Activated CD4-positive, alpha-beta T cell treated with anti-CD3 and anti-CD28 coated beads, Interleukin-2, amount 10 ng/mL, durations not matched to agents 24 days and 14 days (primary cell): ENCODE measurements at places on chromosomes 13 and 19. TPM values are rescaled to one million over a fixed set of nuclear protein-coding genes. Genes with fewer than 3 reads are reported as not detected.

DNA sequence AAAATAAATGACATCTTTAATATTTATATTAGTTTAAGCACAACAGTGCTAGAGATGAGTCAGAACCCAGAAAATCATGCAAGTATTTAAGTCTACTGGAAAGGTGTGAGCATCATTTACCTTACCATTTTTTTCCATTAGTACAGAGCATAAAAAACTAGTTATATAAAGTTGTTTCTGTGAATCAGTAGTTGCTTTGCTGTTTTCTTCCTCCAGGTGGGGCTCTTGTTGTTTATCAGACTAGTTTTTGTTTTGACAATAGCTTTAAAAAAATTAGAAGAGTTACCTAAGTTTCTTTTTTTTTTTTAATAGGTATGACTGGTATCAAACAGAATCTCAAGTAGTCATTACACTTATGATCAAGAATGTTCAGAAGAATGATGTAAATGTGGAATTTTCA lies 12.7 kb downstream of the SUGT1 start:
- DNase-seq: no peak
- no peaks in the 10 kb centered on the region for H3K27me3 ChIP-seq
- H3K27ac ChIP-seq: no peak overlapping the region
- no peaks in the 10 kb centered on the region for H3K4me1 ChIP-seq

The ZNF14 gene
- total RNA-seq: 4.7 and 4.8 TPM in 2 replicates

GRCh38 chr13:99686944-99687411 lies 185.7 kb downstream of the TM9SF2 start:
- no peaks in the 10 kb centered on the region for H3K4me1 ChIP-seq
- H3K27me3 ChIP-seq: peaks cover 9% of the 10 kb centered on the region
- no peak overlapping the region for H3K4me3 ChIP-seq
- H3K27ac ChIP-seq: no peak overlapping the region
- DNase-seq: no peak

The VSTM1 gene
- total RNA-seq: not detected in 2 replicates

- H3K36me3 ChIP-seq: no peaks in the 10 kb centered on the region
- no peaks in the 10 kb centered on the region for H3K27me3 ChIP-seq
- no peak for DNase-seq
- H3K4me1 ChIP-seq: no peaks in the 10 kb centered on the region
- no peak overlapping the region for H3K4me3 ChIP-seq
Observed at GRCh38 chr19:48370955-48371354, 6.8 kb downstream of the SYNGR4 start.

GRCh38 chr13:97329331-97329730 lies 104.6 kb upstream of the RAP2A start:
- no peaks in the 10 kb centered on the region for H3K27me3 ChIP-seq
- DNase-seq: no peak
- no peak overlapping the region for H3K4me3 ChIP-seq

The ARGLU1 gene
- 86.6 and 96.8 TPM in 2 replicates for total RNA-seq

DNA sequence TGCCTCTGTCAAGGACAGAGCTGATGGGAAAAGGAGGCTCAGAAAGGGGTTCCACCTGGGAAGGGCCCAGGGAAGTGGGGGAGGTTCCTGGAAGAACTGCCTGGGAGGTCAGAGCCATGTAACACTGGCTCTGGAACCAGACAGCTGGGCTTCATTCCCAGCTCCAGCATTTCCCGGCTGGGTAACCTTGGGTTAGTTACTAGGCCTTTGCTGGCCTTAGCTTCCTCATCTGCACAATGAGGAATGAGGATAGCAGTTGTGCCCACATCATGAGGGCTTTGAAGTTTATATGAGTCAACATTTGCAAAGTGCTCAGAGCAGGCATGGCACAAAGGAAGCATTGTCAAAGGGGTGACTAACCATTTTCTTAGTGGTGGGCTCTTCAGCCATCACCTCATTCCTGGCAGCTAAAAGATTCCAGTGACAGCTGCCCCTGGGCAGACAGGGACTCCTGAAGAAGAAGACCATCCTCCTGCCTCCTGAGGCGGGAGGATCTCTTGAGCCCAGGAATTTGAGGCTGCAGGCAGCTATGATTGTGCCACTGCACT lies 1.7 kb upstream of the DNAJB1 start:
- peak; percentile 66 for DNase-seq
- peak overlapping the region; percentile 91 for H3K27ac ChIP-seq
- H3K4me1 ChIP-seq: peaks cover 57% of the 10 kb centered on the region
- H3K27me3 ChIP-seq: no peaks in the 10 kb centered on the region

- H3K4me3 ChIP-seq: no peak overlapping the region
- peak; percentile 0 for DNase-seq
- H3K27me3 ChIP-seq: peaks cover 5% of the 10 kb centered on the region
- no peak overlapping the region for H3K27ac ChIP-seq
Observed at GRCh38 chr13:78024996-78025395, 106.4 kb upstream of the EDNRB start.

GRCh38 chr13:93794197-93794885 lies 567.7 kb downstream of the GPC6 start:
- H3K27me3 ChIP-seq: peaks cover 14% of the 10 kb centered on the region
- H3K4me3 ChIP-seq: no peak overlapping the region
- DNase-seq: peak; percentile 63
- no peaks in the 10 kb centered on the region for H3K36me3 ChIP-seq
- peaks cover 8% of the 10 kb centered on the region for H3K4me1 ChIP-seq

- no peaks in the 10 kb centered on the region for H3K36me3 ChIP-seq
- H3K27me3 ChIP-seq: no peaks in the 10 kb centered on the region
- no peak within 1 kb of the TSS for H3K27ac ChIP-seq
- no peaks in the 10 kb centered on the region for H3K4me1 ChIP-seq
- DNase-seq: no peak
- no peak within 1 kb of the TSS for H3K4me3 ChIP-seq
Observed at GRCh38 chr19:2867025-2867991, at the start of gene ZNF556. Gene ZNF556, plus strand, starts transcription at chr19:2867335. Its CDS starts 87 bp downstream, at chr19:2867422.

DNA sequence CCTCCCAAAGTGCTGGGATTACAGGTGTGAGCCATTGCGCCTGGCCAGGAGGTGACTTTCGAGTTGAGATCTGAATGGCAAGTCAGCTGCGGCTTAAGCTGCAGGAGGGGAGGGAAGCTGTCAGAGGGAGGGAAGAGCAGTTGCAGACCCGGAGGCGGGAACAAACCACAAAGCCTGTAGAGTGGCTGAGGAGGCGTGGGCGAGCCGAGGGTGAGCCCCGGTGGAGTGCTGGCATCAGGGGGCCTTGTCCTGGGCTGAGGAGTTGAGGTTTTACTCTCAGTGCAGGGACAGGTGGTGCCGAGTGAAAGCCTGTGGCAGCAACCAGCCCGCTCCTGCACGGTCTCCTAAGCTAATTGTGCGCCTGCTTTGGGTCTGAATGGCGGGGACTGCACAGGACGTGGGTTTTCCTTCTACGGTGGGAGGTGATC lies 24.2 kb downstream of the PPP1R37 start:
- H3K27ac ChIP-seq: peak overlapping the region; percentile 52
- H3K36me3 ChIP-seq: no peaks in the 10 kb centered on the region
- peak; percentile 82 for DNase-seq

DNA sequence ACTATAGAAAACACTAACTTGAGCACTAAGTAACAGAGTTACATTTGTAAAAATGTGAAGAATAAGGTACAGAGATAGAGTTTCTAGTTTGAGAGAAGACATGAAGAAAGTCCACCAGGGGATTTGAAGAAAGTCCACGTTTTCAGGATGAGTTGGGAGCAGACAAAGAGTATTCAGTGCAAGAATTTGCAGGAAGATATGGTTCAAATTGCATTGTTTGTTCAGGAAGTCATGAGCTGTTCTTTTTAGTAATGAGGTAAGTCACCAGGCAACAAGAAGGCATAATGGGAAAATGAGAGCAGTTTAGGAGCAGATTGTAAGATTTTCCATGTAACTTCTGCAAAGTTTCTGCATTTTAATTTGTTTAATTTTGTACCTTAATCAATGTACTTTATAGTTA lies 618.0 kb downstream of the DACH1 start:
- H3K36me3 ChIP-seq: no peaks in the 10 kb centered on the region
- no peaks in the 10 kb centered on the region for H3K27me3 ChIP-seq
- no peak overlapping the region for H3K27ac ChIP-seq
- DNase-seq: no peak
- no peaks in the 10 kb centered on the region for H3K4me1 ChIP-seq

GRCh38 chr13:112187527-112188297 lies 120.8 kb downstream of the SOX1 start:
- DNase-seq: no peak
- H3K4me1 ChIP-seq: no peaks in the 10 kb centered on the region
- H3K27ac ChIP-seq: no peak overlapping the region
- H3K4me3 ChIP-seq: no peak overlapping the region
- no peaks in the 10 kb centered on the region for H3K36me3 ChIP-seq

DNA sequence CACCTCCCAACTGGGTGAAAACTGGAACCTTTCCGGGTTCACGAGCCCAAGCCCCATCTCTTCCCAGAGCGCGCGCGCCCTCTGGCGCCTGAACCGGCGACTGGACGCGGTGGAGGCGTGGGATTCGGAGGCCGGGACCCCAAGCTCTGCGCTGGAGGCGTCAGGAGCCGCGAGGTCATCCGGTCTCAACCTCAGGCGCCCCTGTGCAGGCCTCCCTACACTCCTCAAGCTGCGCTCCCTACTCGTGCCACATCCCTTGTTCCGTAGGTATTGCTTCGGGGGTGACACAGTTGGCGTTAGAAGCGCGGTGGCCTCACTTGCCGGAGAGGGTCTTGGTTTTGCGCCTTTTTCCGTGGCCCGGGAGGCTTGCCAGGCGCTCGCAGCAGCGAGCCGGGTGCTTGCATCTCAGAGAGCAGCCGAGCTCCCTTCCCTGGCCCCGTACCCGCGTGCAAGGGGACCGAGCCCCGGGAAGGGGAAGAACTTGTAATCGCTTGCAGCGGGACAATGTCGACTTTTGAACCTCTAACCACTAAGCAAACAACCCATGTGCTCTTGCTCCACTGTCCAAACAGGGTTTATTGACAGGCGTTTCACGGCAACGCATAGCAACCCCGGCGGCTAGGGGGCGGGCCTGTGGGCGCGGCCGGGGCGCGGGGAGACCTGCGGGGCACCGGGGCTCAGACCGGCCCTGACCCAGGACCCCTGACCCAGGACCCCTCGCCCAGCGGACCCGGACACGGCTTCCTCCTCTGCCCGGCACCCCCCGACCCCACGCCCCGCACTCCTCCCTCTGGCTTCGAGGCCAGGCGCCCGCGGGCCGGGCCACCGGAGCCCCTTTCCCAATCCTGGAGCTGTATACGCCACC lies 8.5 kb downstream of the CDX2 start:
- H3K4me1 ChIP-seq: peaks cover 3% of the 10 kb centered on the region
- no peak overlapping the region for H3K27ac ChIP-seq
- H3K4me3 ChIP-seq: peak overlapping the region; percentile 67
- peaks cover 80% of the 10 kb centered on the region for H3K27me3 ChIP-seq

The EVI5L gene
- total RNA-seq: 4.3 and 5.2 TPM in 2 replicates

The CYP4F22 gene
- total RNA-seq: 0.09 and 0.12 TPM in 2 replicates

DNA sequence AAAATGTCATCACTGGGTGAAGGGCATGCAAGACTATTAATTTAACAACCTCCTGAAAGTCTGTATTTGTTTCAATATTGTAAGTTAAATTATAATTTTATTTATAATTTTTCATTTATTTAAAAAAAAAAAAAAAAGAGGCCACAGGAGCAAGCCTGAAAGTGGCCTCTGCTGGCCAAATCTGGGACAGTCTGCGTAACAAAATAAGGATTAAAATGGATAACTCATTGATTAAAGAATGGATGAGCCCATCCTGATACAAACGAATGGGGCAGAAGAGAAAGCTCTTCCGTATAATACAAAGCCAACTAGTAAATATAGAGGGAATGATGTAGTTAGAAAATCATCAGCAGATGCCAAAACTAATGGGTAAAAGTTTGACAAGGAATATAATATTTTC lies 36.2 kb downstream of the SUCLA2 start:
- H3K36me3 ChIP-seq: peaks cover 64% of the 10 kb centered on the region
- H3K27ac ChIP-seq: no peak overlapping the region
- H3K4me1 ChIP-seq: no peaks in the 10 kb centered on the region
- no peak for DNase-seq

The OXGR1 gene
- total RNA-seq: not detected in 2 replicates

GRCh38 chr19:40525234-40526051 lies 51.2 kb upstream of the SHKBP1 start:
- peaks cover 12% of the 10 kb centered on the region for H3K4me1 ChIP-seq
- DNase-seq: no peak
- H3K36me3 ChIP-seq: no peaks in the 10 kb centered on the region
- H3K27me3 ChIP-seq: peaks cover 15% of the 10 kb centered on the region

The KCTD4 gene
- total RNA-seq: not detected in 2 replicates

The CGB1 gene
- not detected in 2 replicates for total RNA-seq

DNA sequence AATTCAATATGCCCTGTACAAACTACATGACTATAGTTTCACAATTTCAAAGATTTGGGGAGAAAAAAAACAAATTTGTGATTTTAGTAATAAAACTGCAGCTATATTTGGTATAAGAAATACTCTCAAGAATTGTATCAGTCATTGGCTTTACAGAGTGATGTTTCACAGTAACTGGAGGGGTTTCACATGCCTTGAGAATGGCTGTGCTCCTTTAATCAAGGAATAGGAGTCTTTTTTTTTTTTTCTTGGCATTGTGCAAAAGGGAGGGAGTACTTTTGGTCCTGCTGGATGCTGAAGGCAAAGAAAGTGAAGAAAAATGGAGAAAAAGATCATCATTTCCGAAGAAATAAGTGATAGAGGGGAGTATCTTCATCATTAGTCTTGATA lies 6.8 kb downstream of the ZNF507 start:
- H3K36me3 ChIP-seq: peaks cover 79% of the 10 kb centered on the region
- peaks cover 44% of the 10 kb centered on the region for H3K4me1 ChIP-seq
- no peak for DNase-seq
- H3K27ac ChIP-seq: no peak overlapping the region
- no peak overlapping the region for H3K4me3 ChIP-seq

- H3K4me1 ChIP-seq: no peaks in the 10 kb centered on the region
- H3K4me3 ChIP-seq: no peak overlapping the region
- no peak for DNase-seq
- no peaks in the 10 kb centered on the region for H3K27me3 ChIP-seq
- no peak overlapping the region for H3K27ac ChIP-seq
Observed at GRCh38 chr19:35767288-35768081, 7.9 kb upstream of the ARHGAP33 start.

- H3K4me1 ChIP-seq: no peaks in the 10 kb centered on the region
- no peak overlapping the region for H3K27ac ChIP-seq
- no peak for DNase-seq
- H3K36me3 ChIP-seq: no peaks in the 10 kb centered on the region
- H3K4me3 ChIP-seq: no peak overlapping the region
- H3K27me3 ChIP-seq: no peaks in the 10 kb centered on the region
Observed at GRCh38 chr13:49840675-49841074, 48.2 kb upstream of the KPNA3 start.

- no peak for DNase-seq
- peaks cover 3% of the 10 kb centered on the region for H3K36me3 ChIP-seq
- H3K4me3 ChIP-seq: peak overlapping the region; percentile 63
- H3K4me1 ChIP-seq: peaks cover 35% of the 10 kb centered on the region
Observed at GRCh38 chr19:1264801-1265614, 4.1 kb upstream of the CIRBP start.

GRCh38 chr13:38684714-38685113 lies 2.2 kb upstream of the FREM2 start:
- no peak overlapping the region for H3K4me3 ChIP-seq
- H3K27ac ChIP-seq: no peak overlapping the region
- H3K4me1 ChIP-seq: no peaks in the 10 kb centered on the region
- no peaks in the 10 kb centered on the region for H3K36me3 ChIP-seq
- H3K27me3 ChIP-seq: peaks cover 18% of the 10 kb centered on the region
- DNase-seq: no peak

The BIVM gene
- 26.5 and 34.9 TPM in 2 replicates for total RNA-seq

- DNase-seq: no peak
- H3K27ac ChIP-seq: no peak overlapping the region
- H3K4me1 ChIP-seq: no peaks in the 10 kb centered on the region
- H3K27me3 ChIP-seq: no peaks in the 10 kb centered on the region
Observed at GRCh38 chr13:79870123-79870522, 389.2 kb downstream of the NDFIP2 start.

GRCh38 chr13:78241278-78241919 lies 322.8 kb upstream of the EDNRB start:
- DNase-seq: peak; percentile 58
- H3K4me1 ChIP-seq: no peaks in the 10 kb centered on the region
- H3K4me3 ChIP-seq: no peak overlapping the region
- no peak overlapping the region for H3K27ac ChIP-seq
- peaks cover 2% of the 10 kb centered on the region for H3K27me3 ChIP-seq
